GM12892 (cell line): ENCODE measurements at places on chromosomes 12 and 14.

DNA sequence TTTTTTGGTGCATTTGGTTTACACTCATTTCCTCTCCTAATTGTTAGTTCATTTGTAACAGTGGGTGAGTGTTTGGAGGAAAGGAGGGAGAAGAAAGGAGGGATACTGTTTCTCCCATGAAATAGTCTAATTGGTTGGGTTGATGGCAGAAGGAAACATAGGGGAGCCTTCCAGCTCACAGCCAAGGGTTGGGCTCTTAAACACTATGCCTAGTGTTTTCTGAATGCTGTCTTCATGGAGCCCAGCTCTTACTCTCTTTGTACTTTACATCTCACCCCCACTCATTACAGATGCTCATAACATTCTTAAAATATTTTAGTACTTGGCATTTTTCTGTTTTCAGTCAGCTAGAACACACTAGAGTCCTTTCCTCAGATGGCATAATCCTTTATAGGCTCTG is 38.2 kb downstream of the BAZ2A start:
- DNase-seq, result no peak

GRCh38 chr12:52122540-52122871 is 43.0 kb downstream of the SMIM41 start:
- peak; percentile 5 for DNase-seq

GRCh38 chr12:38527631-38528030 is 211.1 kb downstream of the ALG10B start:
- DNase-seq, result no peak

DNA sequence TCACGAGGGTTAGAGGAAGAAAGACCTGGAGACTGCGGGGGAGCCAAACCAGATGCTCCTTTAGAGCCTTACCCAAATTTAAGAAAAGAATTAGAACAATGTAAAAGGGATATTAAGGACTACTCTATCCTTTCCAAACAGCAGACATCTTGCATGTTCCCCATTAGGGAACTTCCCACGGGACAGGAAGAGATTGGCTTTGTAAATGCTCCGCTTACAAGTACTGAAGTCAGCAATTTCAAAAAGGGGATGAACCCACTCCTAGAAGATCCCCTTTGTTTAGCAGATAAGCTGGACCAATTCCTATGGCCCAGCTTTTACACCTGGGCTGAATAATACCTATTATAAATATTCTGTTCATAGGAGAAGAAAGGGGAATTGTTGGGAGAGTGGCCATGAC is 74.2 kb downstream of the APOBEC1 start:
- no peak for DNase-seq

DNA sequence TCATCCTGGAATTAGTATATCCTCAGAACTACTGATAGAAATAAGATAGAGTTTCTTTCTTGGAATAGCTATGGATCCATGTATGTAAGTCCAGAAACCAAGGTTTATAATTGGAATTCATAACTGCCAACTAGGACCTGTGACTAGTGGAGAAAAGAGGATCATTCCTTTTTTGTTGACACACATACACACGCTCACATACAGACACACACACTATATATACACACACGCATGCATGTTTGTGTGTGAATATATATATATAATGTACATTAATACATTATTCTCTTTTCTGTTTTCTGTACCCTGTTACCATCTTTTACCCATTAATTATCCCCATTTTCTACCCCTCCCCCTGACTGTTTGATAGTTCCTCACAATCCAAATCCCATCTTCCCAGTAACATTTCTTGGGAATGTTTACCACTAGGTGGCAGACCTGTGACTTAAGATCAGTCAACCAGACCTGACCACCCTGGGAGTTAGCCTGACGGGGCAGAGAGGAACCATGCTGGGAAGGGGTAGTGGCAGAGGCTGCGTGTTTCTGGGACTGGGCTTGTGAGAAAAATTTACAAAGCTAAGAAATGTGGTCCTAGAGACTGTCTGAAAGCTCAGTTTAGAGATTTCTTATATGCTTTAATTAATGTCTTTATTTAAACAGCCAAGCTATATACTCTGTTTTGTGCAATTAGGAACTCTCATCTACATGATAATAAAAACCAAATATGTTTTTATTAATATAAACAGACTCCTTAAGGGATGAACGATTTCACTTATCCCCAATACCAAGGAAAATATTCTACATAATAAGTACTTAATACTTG is 308.0 kb downstream of the PPFIA2 start:
- DNase-seq, result no peak

- DNase-seq, result no peak
Measured at GRCh38 chr12:106839333-106839732, 64.9 kb downstream of the RIC8B start.

DNA sequence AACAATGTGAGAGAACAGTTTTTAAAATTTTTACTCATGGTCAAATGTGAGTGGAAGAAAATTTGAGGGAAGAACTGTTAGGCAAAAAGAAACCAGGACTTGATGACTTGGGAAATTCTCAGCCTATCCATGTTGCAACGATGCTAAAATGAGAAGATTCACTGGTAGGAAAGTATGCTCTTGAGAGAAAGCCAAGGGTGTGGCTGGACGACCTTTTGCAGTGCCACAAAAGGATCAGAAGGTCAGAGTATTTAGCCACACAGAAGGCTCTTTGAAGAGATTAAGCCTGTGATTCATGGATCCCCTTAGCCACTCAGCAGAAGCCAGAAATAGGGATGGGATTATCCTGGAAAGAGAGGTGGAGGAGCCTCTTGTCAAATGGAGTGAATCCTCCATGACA is 336.8 kb downstream of the LRIG3 start:
- no peak for DNase-seq

DNA sequence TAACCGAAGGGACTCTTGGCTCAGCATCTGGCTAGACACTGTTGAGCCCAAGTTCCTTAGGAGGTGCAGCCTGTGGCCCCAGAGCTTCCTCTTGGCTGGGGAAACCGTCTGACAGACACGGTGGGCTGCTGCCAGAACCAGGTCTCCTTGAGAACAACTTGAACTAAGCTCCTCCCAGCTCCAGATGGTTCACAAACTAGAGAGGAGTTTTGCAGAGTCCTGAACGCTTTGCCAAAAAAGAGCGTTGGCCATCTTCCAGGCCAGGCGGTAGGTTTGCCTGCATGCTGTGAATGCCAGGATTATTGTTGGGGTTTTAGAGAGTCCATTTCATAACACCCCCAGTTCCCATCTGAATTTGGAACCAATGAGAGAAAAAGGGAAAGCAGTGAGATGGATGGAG is 399.8 kb downstream of the RGS6 start:
- no peak for DNase-seq

- no peak for DNase-seq
Measured at GRCh38 chr12:50351120-50352043, 45.0 kb downstream of the FAM186A start.

DNA sequence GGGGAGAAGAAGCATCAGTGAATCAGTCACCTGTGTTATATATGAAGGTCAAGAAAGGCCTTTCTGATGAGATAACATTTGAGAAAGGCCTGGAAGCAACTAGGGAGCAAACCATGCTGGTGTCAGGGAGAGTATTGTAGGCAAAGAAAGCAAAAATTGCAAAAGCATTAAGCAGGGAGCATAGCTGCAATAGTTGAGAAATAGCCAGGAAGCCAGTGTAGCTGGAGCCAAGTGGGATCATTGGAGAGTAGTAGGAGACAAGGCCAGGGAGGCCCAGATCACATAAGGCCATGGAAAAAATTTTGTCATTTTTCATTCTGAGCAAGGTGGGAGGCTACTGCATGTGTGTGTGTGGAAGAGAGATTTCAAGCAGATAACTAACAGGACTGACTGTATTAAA is 18.8 kb upstream of the MAGOHB start:
- DNase-seq, result no peak

GRCh38 chr12:3152892-3153291 is 75.7 kb downstream of the TSPAN9 start:
- no peak for DNase-seq

- DNase-seq, result no peak
Measured at GRCh38 chr12:90024262-90024661, 315.6 kb upstream of the ATP2B1 start.

DNA sequence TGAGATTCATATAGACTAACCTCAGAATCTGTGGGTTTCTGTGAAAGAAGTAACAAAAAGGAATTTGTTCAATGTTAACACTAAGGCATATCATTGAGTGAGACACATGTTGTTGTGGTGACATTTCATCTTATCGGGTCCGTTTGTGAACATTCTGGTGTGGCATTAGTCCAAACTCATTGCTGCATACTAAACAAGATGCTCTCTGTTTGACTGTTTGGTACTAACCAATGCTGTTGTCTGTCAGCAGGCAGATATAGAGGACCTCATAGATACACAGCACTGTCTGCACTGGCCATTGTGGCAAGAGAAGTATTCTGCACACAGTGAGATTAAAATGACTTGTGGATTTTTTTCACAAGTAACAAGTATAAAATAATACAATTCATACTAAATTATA is 41.2 kb downstream of the SLC25A21 start:
- no peak for DNase-seq

- no peak for DNase-seq
Measured at GRCh38 chr12:7555752-7556151, 52.2 kb upstream of the CD163 start.

GRCh38 chr14:24377126-24377525 is 9.1 kb downstream of the NFATC4 start:
- no peak for DNase-seq

- no peak for DNase-seq
Measured at GRCh38 chr14:103423050-103423461, 37.8 kb downstream of the MARK3 start.

DNA sequence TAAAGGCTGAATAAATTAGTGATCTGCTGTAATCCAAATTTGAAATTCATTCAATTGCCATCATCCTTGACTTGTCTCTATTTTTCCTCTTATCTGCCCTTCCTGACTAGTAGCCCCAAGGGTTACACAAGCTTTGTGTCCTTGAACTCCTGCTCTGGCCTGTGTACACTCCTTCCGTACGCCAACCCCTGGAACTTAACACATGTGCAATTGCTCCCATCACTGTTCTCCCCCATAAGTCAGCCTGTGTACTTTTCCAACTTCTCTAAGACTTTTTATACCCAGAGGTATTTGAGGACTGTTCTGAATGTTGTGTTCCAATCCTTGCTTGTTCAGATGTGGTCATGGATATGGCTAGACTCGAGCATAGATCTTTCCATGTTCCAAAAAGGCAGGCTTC is 171.1 kb upstream of the G2E3 start:
- no peak for DNase-seq

DNA sequence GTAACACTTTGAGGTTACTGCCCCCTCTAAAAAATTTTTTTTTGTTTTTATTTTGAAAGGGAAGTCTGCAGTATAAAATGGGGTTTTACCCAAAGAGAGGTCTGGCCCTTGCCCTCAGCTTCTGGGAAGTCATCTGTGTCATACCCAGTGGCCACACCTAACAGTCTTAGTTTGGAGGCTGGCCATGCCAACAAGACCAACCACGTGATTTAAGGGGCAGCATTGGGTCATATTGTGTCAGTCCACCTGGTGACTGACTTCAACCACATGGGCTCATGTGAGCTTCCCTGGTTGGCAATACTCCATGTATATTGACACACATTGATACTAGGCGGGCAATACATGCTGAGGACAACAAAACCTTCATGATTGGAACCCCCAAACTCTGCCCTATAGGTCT is 173.9 kb downstream of the GXYLT1 start:
- DNase-seq, result no peak

- DNase-seq, result no peak
Measured at GRCh38 chr12:2451025-2451424, 343.7 kb upstream of the FKBP4 start.

- no peak for DNase-seq
Measured at GRCh38 chr14:69715725-69716477, 51.0 kb upstream of the SRSF5 start.

DNA sequence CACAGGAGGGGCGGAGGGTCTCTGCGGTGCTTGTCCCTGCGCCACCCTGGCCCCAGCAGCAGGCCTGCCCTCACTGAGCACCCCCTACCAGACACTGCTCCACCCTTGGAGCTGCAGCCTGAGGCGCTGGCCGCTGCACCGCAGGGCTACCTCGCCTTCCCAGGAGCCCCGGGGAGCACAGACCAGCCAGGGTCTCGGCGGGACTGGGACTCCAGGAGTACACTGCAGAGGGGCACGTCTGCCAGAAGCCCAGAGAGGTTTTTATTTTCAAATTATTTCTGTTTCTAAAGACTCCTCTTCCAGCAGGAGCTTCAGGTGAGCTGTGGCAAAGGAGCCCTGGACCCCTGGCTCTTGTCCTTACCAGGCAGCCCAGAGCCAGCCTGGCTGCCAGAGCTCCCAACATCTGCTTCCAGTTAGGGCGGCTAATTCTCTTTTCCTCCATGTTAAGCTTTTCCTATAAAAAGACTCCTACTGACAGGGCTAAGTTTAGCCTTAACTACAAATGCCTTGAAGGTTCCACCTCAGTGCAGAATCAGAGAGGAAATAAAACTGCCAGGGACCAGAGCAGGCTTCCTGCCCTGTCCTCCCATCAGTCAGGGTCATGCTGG is 26.4 kb downstream of the DEGS2 start:
- DNase-seq, result no peak

DNA sequence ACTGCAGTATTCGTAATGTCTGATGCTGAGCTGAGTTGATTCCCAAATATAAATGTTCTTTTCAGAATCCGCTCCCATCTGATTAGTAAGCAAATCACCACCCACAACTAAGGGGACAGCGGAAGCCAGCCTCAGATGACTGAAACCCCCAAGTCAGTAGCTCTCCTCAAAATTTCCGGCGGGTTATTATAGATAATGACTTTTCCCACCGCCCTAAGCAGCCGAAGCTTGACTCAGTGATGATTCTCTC is 469 bp upstream of the LRFN5 start:
- DNase-seq, result no peak

DNA sequence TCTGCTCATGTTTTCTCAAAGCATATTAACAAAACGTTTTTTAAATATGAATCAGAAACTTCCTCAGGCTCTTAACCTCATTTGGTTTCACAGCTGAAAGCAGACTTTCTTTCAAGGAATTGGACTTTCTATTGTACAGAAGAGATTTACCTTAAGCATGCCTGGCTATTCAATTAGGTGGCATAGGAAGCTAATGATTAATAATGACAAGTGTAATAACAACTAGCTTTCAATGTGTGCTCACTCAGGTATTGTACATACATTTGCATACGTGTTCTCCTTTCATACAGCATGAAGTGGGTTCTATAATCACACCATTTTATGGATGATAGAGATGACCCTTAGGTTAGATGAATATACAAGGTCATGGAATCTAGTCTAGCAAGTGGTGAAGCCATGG is 115.7 kb downstream of the ANO6 start:
- no peak for DNase-seq

GRCh38 chr12:109881752-109882151 is 1.4 kb upstream of the GLTP start:
- DNase-seq, result no peak

- no peak for DNase-seq
Measured at GRCh38 chr12:53107122-53107521, 3.8 kb downstream of the SOAT2 start.

- no peak for DNase-seq
Measured at GRCh38 chr12:1130164-1130563, 139.1 kb downstream of the ERC1 start.

- no peak for DNase-seq
Measured at GRCh38 chr12:2963154-2963759, 4.1 kb downstream of the TEAD4 start.

- no peak for DNase-seq
Measured at GRCh38 chr14:65170768-65171507, 68.6 kb upstream of the MAX start.
